ENCODE measurements at places on chromosomes 6 and 20.

- H3K27me3 ChIP-seq, result no peaks in the 10 kb centered on the region
- no peaks in the 10 kb centered on the region for H3K4me1 ChIP-seq
- no peaks in the 10 kb centered on the region for H3K36me3 ChIP-seq
- no peak for DNase-seq
- no peak overlapping the region for H3K4me3 ChIP-seq
Observed at GRCh38 chr6:112931832-112932231, 584.7 kb downstream of the RFPL4B start.

GRCh38 chr20:19671374-19671773 is 86.7 kb upstream of the RIN2 start:
- no peak overlapping the region for H3K4me3 ChIP-seq

GRCh38 chr20:48697845-48698491 is 129.8 kb downstream of the PREX1 start:
- no peak overlapping the region for H3K27ac ChIP-seq
- H3K4me3 ChIP-seq, result no peak overlapping the region
- no peaks in the 10 kb centered on the region for H3K27me3 ChIP-seq
- H3K36me3 ChIP-seq, result peaks cover 3% of the 10 kb centered on the region

DNA sequence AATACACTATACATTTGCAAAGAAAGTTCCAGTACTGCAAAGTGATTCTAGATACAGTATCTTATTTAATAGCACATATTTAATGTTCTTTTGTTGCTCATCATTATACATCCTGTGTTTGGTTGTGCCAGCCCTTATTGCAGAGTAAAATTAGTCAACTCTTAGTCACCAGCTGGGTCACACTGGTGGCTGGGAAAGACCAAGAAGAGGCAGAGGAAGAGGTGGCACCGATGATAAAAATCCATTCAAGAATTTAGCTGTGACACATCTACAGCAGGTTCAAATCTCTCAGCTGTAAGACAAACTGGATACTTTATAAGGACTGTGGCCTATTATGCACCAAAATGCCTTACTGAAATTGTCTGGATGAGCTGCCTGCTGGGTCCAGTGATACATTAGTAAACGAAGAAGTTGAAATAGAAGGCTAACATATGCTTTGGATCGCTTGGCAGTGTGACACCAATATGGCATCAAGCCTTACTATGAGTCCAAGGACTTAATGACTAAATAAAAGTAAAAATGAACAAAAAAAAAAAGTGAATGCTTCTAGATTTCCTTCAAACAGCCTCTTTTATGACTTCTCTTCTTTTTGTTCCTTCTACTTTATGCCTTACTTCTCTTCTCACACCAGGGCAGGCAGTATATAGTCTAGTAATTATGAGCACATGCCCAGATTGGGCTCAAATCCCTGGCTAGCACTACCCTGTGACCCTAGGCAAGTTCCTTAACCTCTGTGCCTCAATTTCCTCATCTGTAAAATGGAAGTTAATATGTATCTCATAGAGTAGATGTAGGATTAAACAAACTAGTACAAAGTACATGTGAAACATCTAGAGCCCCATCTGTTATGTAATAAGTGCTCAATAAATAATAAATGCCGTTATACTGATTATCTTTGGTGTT is 29.4 kb upstream of the RNF8 start:
- no peaks in the 10 kb centered on the region for H3K27me3 ChIP-seq
- H3K4me3 ChIP-seq, result no peak overlapping the region
- no peak overlapping the region for H3K27ac ChIP-seq
- peak; percentile 66 for DNase-seq

DNA sequence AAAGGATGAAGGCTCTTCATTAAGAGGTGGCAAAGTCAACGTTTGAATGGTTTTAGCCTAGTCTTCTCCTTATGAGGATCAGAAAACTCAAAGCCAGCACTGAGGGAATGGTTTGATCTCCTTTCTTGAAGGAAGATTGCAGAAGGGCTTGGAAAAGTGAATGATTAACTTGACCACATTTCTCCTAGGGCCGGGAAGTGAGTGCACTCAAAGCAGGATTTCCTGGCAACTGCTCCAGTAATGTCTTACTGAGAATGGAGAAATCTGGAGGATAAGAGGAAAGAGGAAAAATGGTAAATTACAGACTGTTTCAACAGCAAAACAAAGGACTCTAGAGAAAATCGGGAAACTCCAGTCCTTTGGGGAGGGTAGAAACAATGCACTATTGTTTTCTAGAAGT is 189.0 kb upstream of the FOXA2 start:
- H3K27me3 ChIP-seq, result peaks cover 2% of the 10 kb centered on the region
- no peaks in the 10 kb centered on the region for H3K4me1 ChIP-seq
- H3K27ac ChIP-seq, result no peak overlapping the region
- no peak overlapping the region for H3K4me3 ChIP-seq
- no peaks in the 10 kb centered on the region for H3K36me3 ChIP-seq

DNA sequence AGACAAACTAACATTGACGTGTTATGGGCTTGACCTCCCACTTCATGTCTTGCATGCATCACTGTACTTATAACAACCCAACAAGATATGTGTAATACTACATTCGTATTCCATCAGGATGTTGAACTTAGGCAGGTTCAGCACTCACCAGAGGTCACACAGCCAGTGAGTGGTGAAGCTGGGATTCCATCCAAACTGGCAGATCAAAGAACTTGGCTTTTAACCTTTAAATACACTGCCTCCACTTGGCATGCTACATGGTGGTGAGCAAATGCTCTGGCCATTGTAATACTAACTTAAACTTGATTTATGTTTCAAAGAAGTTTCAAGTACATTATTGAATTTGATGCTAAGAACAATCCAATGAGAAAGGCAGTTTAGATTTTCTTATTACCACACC is 10.7 kb upstream of the HDDC2 start:
- H3K27ac ChIP-seq, result no peak overlapping the region
- no peaks in the 10 kb centered on the region for H3K36me3 ChIP-seq
- H3K4me3 ChIP-seq, result no peak overlapping the region

- DNase-seq, result no peak
- peak overlapping the region; percentile 67 for H3K4me3 ChIP-seq
- peaks cover 35% of the 10 kb centered on the region for H3K27me3 ChIP-seq
- peaks cover 13% of the 10 kb centered on the region for H3K36me3 ChIP-seq
Observed at GRCh38 chr6:30074331-30075093, 1.1 kb downstream of the RNF39 start.

DNA sequence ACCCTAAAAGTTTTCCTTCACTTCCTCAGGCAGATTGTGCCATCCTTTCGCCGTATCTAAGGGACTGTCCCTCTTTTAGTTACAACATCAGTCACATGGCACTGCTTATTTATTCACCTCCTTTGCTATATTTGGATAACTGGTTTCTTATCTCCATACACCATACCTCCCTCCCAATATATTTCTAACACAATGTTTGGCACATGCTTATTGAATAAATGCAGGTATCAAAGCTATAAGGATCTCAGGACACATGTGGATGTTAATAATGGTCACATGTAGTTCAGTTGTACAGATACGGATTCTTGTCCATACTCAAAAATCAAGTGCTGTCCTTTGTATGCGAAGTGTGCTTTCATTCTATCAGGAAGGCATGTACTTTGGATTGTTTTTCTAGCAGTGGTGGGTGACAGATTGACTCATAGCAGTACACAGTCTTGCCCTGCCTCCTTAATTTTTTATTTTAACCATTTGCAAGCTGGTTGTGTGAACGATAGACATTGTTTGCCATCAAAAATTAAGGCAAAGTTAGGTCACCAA is 407.1 kb upstream of the RUNX2 start:
- peak overlapping the region; percentile 61 for H3K27ac ChIP-seq
- H3K4me1 ChIP-seq, result peaks cover 49% of the 10 kb centered on the region
- no peaks in the 10 kb centered on the region for H3K27me3 ChIP-seq
- H3K4me3 ChIP-seq, result no peak overlapping the region

GRCh38 chr20:52438326-52438963 is 246.9 kb upstream of the ZFP64 start:
- no peak overlapping the region for H3K27ac ChIP-seq
- no peaks in the 10 kb centered on the region for H3K36me3 ChIP-seq
- no peaks in the 10 kb centered on the region for H3K27me3 ChIP-seq
- no peak overlapping the region for H3K4me3 ChIP-seq

GRCh38 chr6:73690056-73690455 is 5.9 kb upstream of the CD109 start:
- H3K27me3 ChIP-seq, result peaks cover 8% of the 10 kb centered on the region
- peaks cover 18% of the 10 kb centered on the region for H3K4me1 ChIP-seq
- no peak overlapping the region for H3K27ac ChIP-seq
- DNase-seq, result no peak
- peaks cover 2% of the 10 kb centered on the region for H3K36me3 ChIP-seq
- H3K4me3 ChIP-seq, result no peak overlapping the region

DNA sequence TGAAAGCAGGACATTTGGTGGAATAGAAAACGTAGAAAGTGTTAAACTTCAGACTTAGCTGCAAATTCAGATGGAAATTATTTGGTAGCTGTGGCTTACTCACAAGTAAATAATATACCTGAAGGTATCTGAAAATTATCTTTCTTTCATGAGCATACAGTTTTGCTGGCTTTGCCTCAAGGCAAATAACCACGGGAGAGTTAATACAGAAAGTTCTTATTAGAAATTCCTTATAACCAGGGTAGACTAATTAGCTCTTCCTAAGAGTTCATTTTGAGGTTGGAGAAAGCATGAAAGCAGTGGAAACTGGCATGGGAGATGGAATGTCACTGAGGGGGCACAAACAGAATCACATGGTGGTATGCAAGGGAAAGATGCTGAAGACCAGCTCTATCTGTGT is 217.5 kb downstream of the CD83 start:
- no peak overlapping the region for H3K4me3 ChIP-seq
- no peaks in the 10 kb centered on the region for H3K27me3 ChIP-seq
- no peaks in the 10 kb centered on the region for H3K36me3 ChIP-seq
- no peak overlapping the region for H3K27ac ChIP-seq
- no peaks in the 10 kb centered on the region for H3K4me1 ChIP-seq

Measured in activated naive CD4-positive, alpha-beta T cell treated with anti-CD3 and anti-CD28 coated beads for 36 hours (primary cell).